ENCODE measurements at places on chromosomes 6 and 20. TPM values are rescaled to one million over a fixed set of nuclear protein-coding genes. Genes with fewer than 3 reads are reported as not detected.

DNA sequence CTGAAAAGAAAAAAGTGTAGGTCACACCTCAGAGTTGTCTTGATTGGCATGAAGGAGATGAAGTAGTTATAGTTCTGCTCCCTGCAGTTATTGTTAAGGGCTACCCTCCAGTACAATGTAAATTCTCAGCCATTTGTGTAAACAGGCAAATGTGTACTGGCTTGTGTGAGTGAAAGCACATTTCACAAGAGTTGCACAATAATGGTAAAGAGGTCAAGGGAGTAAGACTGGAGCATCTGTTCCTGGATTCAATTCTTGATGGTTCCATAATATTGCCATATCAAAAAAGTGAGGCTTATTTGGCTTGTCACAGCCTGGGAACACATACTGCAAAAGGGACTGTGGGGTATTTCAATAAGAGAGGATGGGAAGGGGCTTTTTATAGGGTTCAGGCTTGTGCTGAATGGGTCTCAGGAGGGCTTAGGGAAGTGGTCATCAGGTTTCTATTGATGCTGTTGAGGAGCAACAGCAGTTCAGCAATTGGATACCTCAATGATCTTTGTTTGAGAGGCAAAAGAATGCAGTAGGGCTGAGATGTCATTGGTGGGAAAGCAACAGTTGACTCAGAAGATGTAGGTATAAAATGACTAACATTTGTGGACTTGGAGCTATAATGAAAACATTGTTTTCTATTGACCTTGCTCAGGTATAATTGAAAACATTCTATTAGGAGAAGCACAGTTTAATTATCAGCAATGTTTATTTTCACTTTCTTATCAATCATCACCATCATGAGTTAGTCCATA, 402.6 kb downstream of the BCKDHB start:
- DNase-seq, result no peak

The SULF2 gene
- polyA plus RNA-seq, result 25.2 TPM

- no peak for DNase-seq
Measured at GRCh38 chr6:138310821-138311220, 66.9 kb upstream of the SMIM28 start.

DNA sequence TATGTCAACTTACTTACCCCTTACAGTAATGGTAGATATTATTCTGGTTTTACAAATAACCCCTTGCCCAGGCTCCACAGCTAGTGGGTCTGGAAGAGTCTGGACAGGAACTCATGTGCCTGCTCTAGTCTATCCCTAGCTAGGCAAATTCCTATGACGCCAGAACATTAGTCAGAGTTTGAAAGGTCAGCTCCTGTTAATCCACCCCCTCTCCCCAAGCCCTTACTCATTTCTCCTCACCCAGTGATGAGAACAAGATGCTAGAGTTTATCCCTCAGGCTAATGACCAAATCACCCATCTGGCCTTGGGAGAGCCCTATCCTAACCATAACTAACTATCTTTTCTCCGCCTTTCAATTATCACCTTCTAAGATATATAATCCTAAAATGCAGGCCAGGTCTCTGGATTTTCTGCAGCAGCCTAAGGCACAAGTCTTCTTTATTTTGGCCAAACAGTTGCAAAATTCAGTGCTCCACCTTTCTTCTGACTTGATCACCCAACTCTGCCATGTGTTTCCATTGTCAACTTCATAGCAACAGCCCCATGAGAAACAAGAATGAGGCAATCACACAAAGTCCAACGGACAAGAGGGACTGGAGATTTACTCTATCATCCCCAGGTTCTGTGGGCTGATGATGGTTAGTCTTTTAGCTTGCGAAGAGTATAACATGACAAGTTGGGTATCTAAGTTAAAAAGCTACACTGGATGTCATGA, 113.3 kb downstream of the TASP1 start:
- DNase-seq, result peak; percentile 83

DNA sequence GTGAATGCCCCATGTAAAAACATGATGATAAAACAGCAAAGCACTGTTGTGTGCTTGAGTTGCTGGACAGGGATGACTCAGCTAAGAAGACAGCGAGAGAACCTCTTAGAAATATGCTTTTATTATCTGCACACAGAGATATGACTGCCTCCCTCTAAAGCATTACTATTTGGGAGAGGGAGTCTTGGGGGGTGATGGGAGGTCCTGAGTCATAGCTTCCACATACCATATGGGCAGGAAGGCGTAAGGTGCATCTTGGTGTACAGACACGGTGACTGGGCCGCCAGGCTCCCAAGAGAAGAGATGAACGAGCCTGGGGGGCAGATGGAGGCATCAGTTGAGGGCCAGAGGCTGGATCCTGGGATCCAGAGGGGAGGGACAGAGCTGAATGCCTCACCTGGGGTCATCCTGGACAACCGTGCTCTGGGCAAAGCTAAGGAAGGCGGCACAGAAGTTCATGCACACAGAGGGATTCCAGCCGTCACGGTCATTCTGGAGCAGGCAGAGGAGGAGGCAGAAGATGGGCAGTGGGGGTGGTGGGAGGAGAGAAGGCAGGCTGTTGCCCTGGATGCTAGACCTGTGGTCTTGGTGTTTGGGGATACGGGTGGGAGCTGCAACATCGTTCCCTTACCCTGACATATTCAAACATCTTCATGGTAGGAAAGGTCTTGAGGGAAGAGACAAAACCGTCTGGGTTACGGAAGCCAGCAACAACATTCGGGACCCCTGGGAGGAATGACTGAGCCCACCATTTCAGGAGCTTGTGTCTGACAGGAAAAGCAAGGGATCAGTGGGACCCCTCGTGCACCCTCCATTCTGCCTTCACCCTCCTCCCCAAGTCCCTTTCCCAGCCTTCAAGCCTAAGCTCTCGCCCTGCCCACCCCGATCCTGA, 2.0 kb downstream of the DXO start:
- DNase-seq, result no peak

DNA sequence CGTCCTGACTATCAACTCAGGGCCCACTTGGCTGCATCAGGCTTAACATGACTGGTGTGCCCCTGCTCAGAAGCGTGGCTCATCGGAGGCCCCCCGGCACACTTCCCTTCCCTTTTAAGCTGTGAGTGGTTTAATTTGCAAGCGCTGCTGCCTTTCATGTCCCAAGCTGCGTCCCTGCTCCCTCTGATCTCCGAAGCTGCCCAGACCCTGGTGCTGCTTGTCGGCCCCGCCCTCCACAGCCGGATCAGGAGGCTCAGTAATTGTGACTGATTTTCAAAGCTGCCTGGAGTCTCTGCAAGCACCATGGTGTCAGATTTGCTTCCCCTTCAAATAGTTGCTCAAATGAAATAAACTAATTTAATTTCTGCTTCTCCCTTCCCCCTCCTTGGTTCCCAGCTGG, 71.1 kb downstream of the CDH22 start:
- no peak for DNase-seq

The PNPLA1 gene
- polyA plus RNA-seq, result not detected

DNA sequence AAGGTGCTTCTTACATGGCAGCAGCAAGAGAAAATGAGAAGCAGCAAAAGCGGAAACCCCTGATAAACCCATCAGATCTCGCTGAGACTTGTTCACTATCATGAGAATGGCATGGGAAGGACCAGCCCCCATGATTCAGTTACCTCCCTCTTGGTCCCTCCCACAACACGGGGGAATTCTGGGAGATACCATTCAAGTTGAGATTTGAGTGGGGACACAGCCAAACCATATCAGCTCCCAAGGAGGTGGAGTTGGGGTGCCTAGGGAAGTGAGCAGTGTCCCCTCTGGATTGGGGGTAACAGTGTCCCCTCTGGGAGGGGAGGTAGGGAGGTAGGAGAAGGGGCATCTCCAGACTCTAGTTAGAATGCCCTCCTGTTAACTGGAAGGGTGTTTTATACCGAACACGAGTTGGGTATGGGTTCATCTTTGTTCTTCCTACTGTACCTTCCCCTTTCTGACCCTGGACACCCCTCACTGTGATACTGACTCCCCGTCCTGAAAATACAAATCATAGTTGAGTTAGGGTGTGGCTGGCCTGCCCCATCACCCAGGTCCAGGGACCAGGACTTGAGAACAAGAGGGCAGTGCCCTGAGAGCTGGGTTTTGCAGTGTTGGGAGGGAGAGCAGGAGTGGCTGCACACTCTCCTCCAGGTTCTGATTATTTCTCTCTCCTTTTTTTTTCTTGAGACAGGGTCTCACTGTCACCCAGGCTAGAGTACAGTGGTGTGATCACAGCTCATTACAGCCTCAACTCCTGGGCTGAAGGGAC, 62.0 kb downstream of the EFCAB8 start:
- no peak for DNase-seq

GRCh38 chr6:166782520-166782919, 155.5 kb upstream of the RPS6KA2 start:
- no peak for DNase-seq

- DNase-seq, result no peak
Measured at GRCh38 chr6:326896-327537, 34.7 kb downstream of the DUSP22 start.

The MARCKS gene
- 26.3 TPM for polyA plus RNA-seq

DNA sequence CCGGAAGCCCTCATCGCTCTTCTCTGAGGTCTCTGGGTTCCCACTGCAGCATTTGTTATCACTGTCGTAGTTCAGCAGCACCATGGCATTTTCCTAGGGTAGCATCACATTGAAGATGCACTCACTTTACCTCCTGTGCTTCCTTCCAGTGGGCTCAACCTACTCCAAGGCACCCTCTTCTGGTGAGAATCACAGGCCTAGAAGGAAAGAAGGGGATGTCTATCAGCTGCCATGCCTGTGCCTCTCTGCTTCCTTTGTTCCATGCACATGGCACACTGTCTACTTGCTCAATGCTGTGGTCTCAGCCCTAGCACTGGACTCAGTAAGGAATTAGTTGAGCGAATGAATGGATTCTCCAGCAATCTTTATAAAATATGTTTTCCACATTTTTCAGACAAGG, 22.6 kb downstream of the CST4 start:
- DNase-seq, result peak; percentile 9

DNA sequence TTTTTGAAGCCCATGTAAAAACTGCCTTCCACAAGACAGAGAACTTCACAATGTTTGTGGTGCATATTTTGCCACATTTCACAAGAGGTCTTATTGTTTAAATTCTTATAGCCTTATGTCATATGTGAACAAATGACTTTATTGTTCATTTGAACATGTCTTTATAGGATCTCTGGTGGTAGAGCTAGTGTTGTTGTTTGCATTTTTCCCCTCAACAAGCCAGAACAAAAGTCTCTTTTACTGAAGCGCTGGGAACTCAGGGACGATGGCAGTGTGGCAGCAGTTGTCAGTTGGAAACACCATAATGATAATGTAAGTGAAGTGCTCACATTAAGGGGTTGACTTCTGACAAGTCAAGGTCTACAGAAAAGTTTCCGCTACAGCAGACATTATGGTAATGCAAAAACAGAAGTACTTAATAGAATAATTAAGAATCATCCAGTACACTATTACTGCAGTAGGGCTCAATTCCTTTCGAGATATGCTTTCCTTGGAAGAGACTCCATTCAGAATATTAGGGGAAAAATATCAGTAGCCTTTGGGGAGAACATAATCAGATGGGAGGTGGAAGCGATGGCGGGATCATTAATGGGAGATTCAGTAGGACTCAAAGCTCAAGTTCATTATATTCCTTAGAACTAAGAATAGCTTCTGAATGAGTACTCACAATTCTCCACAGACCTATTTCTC, 180.0 kb downstream of the GJA10 start:
- no peak for DNase-seq

The HELZ2 gene
- 5.0 TPM for polyA plus RNA-seq

- no peak for DNase-seq
Measured at GRCh38 chr6:44967481-44967880, 360.6 kb upstream of the RUNX2 start.

The KCNK5 gene
- 1.8 TPM for polyA plus RNA-seq

The ILRUN gene
- 28.6 TPM for polyA plus RNA-seq
